ENCODE measurements at places on chromosomes 11 and 22.

DNA sequence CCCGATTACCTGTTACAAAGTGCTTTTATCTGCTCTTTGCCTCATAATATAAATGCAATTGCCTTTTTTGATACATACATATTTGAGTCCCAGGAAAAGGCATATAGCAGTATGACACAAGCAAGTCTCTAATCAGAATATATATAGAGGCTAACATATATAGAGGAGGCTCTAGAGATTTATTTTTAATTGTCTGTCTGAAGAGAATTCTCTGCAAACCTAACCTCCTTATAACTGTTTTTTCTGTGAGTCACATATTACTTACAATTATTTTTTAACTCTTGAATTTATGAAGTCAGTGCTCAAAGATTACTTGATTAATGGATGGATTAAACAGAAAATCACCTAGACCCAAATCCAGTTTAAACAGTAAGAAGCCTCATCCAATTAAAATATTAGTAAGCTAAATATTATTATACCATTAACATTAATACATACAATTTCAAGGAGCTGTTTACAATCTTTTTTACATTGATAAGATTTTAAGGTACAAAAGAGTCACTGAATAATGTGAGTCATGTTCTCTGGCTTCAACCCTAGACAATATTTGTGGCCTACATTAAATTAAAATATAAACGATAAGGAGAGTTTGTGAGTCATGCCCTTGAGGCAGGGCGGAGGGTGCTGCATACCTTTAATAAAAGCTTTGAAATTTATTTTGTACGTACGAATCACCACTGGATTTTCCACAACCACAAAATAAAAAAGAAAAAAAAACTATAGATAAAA, 19.2 kb upstream of the MMP13 start:
- peak; percentile 56 for DNase-seq

DNA sequence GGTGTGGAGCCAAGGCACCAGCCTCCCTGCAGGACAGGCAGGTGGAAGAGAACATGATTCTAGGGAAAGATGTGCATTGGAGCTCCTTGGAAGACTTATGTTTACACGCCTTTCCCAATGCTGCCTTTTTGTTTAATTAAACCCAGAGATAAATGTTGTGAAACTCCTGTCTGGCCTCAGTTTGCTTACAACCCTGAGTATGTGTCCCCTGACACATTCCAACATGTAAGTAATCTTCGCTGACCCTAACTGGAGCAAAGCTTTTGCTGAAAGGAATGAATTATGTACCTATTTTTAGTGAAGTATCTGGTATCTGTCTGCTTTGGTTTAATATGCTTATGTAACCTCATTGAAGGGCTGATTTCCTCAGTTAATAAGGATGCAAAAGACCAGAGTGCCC, 56.7 kb downstream of the APIP start:
- no peak for DNase-seq

GRCh38 chr22:19103880-19104821, 18.1 kb downstream of the DGCR2 start:
- no peak for DNase-seq

DNA sequence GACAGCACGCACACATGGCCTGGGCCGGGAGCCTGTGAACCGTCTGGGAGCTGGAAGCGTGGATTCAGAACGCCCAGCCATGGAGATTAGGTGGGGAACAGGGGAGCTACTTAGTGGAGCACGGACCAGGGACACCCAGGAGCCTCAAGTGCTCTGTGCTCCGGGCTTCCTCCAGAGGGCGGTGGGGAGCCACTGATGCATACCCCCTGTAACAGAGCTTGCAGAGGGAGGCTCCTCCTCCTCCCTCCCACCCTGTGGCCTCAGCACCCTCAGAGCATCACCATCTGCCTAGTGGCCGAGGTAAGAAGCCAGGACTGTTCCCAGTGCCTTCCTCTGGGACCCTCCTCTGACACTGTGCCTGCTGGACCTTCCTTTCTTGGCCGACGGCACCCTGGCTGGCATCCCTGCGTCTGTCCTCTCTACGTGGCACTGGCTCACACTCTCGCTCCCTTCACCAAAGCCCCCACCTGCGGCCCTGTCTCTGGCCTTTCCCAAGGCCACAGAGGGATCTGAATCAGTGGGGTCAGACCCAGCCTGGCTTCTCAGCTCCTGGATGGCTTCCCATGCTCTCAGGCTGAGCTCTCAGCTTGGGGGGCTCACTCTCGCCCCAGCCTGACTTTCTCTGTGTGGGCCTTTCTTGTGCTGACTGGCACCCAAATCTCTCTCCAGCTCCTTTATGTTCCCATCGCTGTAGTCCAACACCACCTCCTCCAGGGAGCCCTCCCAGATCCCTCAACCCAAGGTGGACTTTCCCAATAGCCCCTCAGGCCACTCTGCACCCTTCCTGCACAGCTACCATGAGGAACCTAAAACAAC, 780.9 kb downstream of the BRD1 start:
- DNase-seq = no peak

- DNase-seq = no peak
These were observed 322.3 kb upstream of the B3GAT1 start for GRCh38 chr11:134734141-134734845.

DNA sequence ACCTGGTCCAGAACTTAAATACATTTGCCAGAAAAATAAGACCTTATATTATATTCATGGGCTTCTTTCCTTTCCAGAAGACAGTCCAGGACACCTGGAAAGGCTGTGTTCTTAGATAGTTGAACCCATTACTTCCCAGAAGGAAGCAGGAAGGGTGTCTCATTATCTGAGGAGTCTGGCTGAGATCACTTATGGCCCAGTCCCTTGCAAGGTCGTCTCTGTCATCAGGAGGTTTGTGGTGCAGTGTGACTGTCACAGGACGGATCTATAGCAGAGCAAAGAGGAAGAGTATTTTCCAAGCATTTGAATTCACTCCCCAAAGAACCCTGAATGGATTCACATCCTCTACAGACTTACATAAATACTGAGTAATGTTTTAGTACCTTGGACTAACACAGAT, 270.7 kb upstream of the MTNR1B start:
- no peak for DNase-seq

DNA sequence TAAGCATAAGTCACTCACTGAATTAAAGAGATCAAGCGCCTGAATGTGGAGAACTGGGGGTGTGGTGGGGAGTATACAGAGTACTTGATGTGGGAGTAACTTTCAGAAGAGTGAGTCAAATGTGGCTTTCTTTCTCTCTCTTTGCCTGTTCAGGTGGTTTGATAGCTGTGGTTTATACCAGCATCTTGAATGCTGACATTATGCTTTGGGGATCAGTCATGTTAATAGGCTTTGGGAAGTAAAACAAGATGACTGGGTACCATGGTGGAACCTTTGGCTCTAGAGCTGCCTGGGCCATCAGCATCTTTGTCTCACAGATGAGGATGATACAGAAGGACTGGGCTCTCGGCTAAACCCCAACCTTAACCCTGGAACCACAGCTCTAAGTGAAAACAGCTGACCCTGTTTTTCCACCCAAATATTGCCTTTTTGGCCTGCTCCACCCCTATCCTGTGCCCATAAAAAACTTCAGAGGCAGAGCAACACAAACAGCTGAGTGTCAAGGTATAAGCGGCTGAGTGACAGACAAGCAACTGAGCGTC, 58.2 kb upstream of the GNAZ start:
- no peak for DNase-seq

DNA sequence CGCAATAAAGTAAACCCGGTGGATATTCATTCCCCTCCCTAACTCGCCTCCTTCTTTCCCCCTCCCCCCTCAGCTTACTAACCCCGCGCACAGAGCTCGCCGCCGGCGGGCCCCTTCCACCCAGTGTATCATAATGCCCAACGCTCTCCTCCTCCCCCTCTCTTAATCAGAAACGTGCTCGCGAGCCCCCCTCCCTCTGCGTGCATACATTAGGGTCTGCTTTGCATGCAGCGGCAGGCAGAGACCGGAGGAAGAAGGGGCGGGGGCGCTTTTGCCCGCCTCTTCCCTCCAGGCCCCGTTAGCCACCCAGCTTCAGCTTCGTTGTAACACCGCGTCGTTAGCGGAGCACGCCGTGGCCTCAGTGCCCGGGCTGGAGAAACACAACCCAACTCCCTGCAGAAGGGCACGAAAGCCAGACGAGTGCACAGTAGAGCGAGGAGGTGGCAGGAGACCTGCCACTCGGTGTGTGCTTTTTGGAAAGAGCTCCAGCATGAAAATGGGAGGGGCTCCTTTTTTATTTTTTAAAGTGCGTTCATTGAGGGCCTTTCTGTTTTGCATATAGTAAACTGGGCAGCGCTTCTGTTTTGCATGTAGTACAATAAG, 901 bp upstream of the KMT2A start:
- DNase-seq = peak; percentile 41

DNA sequence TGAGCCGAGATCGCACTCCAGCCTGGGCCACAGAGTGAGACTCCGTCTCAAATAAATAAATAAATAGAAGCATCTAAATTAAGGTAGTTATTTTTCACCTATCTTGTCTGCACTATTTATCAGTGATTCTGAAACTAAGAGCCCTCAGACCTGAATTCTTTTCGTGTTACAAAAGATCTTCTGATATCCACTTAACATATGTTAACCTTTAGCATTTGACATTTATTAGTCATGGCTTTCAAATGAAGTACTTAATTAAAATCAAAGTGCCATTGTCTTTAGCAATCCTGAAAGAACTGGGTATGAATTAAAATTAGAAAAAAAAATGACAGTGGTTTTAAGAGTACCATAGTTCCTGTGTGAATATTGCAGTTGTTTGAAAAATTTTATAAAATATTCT, 99.1 kb upstream of the TIMP3 start:
- DNase-seq = no peak

DNA sequence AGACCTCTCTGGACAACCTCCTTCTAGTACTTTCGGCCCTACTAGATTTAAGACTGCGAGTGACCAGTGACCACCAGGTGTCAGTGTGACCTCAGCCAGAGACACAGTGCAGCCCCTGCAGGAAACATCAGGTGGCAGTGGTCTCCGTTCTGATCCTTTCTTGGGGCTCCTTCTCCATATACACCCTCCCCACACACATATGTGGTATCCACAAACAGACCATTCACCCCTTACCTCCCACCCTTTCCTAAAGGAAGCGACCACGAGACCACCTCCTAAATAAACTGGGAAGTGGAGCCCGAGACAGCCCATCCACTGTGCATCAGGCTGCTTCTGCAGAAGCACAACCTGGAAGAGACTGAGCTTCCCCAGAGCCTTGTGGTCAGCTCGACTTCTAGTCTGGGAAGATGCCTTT, 38.5 kb upstream of the CYP2D6 start:
- peak; percentile 80 for DNase-seq

GRCh38 chr11:11588243-11588642, 33.6 kb downstream of the GALNT18 start:
- DNase-seq = no peak

DNA sequence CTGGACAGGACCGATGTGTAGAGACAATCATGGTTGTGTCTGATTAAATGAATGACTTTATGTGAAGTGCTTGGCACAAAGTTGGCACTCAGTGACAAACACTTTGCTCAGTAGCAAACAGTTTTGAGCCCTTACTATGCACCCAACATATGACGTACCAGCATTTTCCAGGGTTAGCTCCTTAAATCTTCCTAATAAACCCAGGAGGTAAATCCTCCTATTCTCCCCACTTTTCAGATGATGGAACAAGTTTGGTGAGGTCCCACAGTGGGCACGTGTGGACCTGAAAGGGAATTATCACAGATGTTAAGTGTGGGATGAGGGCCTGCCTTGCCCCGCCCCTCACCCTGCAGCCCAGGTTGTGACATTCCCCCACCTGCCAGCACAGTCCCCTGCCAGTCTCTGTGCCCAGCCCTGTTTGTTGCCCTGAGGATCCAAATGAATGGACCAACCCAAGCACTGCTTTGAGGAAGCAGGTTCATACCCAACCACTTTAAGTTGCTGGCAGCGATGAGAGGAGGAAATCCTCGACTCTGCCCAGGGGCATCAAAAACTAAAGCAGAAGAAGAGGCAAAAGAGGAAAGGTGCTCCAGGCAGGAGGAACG, 6.6 kb upstream of the CARD10 start:
- DNase-seq = no peak

DNA sequence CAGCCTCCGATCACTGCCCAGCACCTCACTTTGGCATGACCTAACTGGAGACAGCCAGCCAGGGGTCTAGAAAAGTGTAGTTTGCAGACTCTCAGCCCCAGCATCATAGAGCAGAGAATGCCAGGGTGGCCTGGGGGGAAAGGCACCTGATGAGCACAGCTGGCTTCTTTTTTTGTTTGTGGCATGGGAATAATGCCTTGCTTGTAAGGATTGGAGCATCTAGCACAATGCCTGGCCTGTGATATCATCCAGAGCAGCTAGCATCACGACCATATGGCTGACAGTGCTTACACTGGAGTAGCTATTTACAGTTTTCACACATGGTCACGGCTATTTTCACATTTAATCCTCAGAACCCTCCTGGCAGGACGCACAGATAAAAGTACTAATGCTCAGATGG, 594.8 kb upstream of the B3GAT1 start:
- DNase-seq = no peak

DNA sequence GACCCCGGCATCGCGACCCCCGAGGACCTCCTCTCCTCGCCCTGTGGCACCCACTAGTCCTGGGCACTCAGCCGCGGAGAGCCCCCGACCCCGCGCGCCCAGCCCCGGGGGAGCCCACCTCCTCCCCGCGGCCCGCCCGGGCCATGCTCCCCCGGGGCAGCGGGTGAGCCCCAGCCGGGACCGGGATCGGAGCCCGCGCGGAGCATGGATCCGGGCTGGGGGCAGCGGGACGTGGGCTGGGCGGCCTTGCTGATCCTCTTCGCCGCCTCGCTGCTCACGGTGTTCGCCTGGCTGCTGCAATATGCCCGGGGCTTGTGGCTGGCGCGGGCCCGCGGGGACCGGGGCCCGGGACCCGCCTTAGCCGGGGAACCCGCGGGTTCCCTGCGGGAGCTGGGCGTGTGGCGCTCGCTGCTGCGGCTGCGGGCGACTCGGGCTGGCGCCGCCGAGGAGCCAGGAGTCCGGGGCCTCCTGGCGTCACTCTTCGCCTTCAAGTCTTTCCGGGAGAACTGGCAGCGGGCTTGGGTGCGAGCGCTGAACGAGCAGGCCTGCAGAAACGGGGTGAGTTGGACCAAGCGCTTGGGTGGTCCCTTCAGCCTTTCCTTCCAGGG, 498 bp downstream of the C2CD2L start:
- DNase-seq = no peak
